Left renal pelvis (tissue), 4 donors: ENCODE measurements at places on chromosomes 4 and X.

DNA sequence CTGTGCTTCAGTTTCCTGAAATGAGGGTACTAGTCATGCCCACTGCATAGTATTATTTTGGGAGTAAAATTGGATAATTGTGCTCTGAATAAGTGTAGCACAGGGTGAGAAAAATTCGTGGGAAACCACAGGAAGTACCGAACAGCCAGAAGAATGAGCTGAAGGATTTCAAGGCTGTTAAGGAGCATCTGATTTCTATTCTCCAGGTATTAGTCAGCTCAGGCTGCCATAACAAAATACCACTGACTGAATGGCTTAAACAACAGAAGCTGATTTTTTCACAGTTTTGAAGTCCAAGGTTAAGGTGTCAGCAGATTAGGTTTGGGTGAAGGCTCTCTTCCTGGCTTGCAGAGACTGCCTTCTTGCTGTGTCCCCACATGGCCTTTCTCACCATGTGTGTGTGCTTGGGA lies 41.9 kb downstream of the WWC2 start:
- DNase-seq, result no peak

DNA sequence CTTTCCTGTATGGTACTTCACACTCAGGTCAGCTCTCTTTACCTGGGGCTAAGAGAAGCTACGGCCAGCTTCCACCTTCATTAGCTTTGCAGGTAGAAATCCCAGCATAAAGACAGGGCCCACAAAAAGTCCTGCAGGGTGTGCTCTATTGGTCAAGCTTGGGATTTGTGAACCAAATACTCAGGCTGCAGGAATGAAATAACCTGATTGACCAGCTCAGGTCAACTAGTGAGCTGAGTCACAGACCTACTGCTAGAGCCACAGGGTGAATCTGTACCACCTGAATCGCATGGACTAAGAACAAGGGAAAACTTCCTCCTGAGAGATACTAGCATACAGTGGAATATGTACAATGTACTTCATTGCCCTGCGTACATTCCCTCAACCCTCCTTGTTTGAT lies 172.2 kb downstream of the HHIP start:
- no peak for DNase-seq

DNA sequence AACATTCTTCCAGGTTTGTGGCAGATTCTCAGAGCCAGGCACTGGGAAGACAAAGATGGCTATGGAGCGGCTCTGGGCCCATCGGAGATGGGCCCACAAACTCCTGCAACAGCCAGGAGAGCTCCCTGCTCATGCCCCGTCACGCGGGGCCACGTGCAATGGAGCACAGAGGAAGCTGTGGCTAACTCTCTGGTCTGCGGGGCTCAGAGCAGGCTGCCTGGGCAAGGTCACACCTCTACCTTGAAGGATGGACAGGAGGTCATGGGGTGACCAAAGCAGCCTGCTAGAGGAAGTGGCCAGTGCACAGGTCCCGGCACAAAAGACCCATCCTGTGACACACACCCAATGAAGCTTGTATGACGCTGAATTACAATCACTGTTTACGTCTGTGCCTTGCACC lies 45.2 kb downstream of the C4orf50 start:
- no peak for DNase-seq

- no peak for DNase-seq
Measured at GRCh38 chrX:82134378-82134777, 932.5 kb downstream of the SH3BGRL start.

DNA sequence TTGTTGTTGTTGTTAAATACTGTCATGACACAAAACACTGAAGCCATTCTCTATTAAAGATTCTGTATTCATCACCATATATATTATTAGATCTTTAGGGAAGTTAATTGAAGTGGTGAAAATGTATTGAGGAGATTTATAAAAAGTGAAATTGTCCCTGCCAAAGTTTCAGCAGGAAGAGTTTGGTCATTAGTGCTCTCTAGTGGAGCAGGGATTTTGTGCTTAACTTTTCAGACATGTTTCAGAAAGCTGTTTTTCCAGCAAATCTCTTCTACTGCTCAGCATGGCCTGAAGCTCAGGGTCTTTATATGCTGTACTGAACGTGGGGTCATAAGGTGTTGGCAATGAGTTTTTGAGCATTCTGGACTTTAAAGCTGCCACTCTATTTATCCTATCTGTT lies 36.7 kb upstream of the CXXC4 start:
- no peak for DNase-seq

DNA sequence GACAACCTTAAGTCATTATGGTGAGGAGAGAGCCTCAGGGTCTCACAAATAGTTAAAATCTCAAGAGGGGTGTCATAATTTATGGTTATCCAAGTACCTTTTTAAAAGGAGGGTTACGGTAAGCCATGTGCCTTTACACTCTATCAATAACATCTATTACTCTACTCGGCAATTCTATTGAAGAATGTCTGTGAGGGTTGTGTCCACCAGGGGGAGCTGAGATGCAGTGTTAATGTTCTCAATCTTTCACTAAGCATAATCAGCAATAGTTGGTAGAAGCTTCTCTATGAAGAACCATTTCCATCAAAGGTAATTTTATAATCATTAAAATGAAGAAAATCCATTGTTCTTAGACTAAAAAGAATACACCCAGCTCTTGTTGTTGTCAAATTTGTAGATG lies 457.4 kb downstream of the CENPC start:
- DNase-seq, result no peak
